Esophagus squamous epithelium (tissue), 5 donors: ENCODE measurements at places on chromosomes 1 and 21. TPM values are rescaled to one million over a fixed set of nuclear protein-coding genes. Genes with fewer than 3 reads are reported as not detected.

DNA sequence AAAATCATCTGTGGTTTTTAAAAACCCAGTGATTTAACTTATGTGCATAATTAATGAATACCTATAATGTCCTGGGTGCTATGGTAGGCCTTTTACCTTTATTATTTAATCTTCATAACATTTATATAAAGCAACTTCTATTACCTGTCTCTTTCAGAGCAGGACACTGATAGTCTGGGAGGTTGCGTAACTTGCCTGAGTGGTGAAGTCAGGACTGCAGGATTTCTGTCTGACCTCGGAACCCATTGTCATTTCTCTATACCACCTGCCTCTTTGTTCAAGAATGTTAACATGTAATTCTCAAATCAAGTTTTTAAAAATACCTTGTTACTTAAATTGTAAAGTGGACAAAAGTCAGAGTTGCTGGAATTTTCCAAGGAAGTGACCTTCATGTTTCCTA is 41.0 kb upstream of the BACH1 start:
- DNase-seq = no peak

DNA sequence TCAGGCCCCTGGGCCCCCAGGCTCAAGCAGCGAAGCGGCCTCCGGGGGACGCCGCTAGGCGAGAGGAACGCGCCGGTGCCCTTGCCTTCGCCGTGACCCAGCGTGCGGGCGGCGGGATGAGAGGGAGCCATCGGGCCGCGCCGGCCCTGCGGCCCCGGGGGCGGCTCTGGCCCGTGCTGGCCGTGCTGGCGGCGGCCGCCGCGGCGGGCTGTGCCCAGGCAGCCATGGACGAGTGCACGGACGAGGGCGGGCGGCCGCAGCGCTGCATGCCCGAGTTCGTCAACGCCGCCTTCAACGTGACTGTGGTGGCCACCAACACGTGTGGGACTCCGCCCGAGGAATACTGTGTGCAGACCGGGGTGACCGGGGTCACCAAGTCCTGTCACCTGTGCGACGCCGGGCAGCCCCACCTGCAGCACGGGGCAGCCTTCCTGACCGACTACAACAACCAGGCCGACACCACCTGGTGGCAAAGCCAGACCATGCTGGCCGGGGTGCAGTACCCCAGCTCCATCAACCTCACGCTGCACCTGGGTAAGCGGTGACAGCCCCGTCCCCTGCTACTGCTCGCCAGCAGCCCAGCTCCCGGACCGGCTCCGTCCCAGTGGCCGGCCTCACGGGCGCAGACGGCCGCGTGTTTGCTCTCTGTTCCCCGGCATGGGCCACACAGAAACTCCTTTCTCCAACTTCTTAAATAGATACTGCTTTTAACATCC is 539 bp downstream of the LAMC1 start:
- no peak for DNase-seq

GRCh38 chr1:183414365-183414764 is 3.8 kb downstream of the NMNAT2 start:
- no peak for DNase-seq

DNA sequence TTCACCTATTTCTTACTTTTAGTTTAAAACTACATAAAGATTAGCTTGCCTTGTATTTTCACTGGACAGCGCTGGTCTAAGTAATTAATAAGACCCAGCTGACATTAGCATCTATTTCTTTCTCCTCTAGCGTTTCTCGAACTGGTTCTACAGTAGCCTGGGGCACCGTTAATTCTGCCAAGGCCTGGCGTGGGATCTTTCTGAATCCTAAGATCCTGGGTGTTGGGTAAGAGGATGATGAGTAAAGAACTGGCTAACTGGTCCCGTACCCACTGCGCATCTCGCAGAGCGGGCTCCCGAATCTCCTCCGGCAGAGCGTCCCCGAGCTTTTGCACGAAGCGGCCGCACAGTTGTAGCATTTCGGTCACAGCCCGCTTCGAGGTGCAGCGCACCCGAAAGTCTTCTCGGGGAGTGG is 309 bp downstream of the NSL1 start:
- DNase-seq = no peak

The DNASE2B gene
- total RNA-seq = not detected

The RSPO1 gene
- total RNA-seq = 6.1 TPM
